ENCODE measurements at places on chromosomes 13 and 19.

DNA sequence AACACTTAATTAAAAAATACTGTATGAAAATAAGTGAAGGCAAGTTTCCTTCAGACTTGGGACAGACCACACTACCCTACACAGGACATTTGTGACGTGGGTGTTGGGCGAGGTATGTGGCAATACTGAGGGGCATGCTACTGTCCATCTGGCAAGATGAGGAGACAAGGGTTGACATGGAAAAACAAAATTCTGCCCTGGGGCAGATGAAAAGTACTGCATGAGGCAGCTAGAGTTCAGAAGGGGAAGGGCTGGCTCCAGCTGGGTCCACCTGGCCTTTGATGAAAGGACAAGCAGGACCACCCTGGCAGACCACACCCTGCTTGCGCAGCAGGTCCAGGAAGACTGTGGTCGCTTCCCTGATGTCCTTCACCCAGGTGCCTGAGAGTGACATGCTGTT lies 43.2 kb downstream of the LATS2 start:
- DNase-seq, result no peak

DNA sequence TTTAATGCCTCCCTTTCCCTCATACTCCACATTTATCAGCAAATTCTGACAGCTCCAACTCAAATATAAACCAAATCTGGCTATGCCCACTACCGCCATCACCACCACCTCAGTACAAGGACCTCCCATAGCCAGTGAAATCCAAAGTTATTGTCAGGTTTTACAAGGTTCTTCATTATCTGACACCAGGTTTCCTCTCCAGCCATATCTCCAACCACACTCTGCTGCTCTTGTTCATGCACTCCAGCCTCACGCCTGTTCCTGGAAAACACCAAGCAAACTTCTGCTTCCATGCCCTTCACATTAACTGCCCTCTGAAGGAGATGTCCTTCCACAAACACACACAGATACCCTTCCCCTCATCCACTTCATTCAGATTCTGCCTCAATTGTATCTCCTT lies 102.2 kb upstream of the MIR17HG start:
- no peak for DNase-seq

DNA sequence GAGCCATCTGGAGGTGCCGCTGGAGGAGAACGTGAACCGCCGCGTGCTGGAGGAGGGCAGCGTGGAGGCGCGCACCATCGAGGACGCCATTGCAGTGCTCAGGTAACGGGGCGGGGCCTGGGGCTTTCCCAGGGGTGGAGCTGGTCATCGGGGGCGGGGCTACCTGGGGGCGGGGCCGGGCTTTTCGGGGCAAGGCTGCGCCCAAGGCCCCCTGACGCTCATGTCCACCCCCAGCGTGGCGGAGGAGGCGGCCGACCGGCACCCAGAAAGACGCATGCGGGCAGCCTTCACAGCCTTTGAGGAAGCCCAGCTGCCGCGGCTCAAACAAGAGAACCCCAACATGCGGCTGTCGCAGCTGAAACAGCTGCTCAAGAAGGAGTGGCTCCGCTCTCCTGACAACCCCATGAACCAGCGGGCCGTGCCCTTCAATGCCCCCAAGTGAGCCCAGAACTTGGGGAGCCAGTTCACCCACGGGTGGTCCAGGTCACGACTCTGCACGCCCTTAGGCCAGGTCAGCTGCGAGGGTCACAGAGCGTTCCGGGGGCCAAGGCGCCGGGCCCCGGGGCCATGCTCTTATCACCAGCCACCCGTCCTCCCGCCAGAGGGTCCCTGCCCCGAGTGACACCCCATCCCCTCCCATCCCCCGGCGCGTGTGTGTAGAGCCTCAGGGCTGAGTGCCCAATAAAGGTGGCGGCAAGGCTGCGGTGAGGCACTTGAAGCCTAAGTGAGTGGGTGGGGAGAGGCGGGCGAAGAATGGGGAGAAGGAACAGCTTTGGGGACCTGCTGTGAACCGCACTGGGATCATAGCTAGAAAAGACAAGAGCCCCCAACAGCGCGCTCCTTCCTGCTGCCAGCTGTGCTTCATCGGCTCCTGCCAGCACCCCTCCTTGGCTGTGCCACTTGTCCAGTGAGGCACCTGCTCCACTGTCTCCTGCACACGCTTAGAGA lies 10.7 kb downstream of the CCDC124 start:
- DNase-seq, result no peak

- DNase-seq, result no peak
Measured at GRCh38 chr19:14821937-14822336, 13.0 kb downstream of the OR7A5 start.

GRCh38 chr19:48842789-48843162 lies 6.5 kb upstream of the HSD17B14 start:
- DNase-seq, result peak; percentile 15

GRCh38 chr19:5951338-5951861 lies 26.5 kb downstream of the RANBP3 start:
- peak; percentile 46 for DNase-seq

DNA sequence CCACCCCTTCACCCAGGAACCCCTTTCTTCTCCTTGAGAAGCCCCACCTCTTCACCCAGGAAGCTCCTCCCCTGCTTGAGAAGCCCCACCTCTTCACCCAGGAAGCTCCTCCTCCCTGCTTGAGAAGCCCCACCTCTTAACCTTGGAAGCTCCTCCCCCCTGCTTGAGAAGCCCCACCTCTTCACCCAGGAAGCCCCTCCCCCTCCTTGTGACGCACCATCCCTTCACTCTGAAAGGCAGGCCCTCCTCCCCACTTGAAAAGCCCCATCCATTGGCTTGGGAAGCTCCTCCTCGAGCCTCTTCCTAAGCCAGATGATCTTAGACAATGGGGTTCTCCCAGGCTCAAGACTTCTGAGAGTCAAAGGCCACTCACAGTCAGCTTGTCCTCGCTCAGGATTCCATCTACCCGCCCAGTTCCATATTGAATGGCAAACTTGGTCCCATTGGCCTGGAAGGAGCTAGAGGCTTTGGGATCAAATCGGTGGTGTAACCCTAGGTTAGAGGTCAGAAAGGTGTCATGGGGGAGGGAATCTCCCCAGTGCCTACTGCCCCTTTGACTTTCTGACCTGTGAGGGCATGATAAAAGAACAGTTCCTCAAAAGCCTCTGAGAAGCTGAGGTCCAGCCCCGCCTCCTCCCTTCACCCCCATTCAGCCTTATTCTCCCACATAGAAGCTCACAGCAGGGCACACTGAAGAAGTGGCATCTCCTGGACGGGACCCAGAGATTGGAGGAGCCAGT lies 4.0 kb downstream of the NAPSA start:
- DNase-seq, result no peak

- DNase-seq, result no peak
Measured at GRCh38 chr13:48866249-48866648, 109.5 kb upstream of the FNDC3A start.

- DNase-seq, result peak; percentile 99
Measured at GRCh38 chr13:71621174-71622124, 245.6 kb downstream of the DACH1 start.

DNA sequence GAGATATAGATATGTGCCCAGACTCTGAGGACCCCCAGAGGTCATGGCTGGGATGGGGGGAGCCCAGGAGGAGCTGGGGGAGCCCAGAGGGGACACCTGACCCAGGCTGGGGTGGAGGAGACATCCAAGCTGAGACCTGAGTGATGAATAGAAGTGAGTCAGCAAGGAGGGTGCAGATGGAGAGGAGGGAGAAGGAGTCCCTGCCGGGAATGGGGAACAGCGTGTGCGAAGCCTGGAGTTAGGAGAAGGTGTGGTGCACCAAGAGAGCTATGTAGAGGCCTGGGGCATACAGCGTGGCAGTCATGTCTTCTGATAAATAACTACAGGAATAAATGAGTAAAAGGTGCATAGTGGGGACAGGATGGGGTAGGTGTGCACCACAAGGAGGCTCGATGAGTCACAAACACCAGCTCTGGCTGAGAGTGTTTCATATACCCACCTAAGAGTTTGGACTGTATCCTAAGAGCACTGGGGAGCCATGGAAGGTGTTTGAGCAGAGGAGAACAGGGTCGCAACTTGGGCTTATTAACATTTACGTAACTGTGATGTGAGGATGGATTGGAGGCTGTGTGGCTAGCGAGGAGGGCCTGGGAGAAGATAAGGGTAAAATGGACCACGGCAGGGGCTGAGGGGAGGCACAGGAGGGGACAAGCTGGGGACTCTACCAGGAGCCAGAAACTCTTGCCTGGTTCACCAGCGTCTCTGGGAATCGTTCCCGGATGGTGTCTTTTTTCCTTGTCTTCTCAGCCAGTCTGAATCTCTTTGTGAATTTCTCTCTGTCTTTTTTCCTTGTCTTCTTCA lies 1.4 kb downstream of the CEACAM18 start:
- DNase-seq, result no peak

- no peak for DNase-seq
Measured at GRCh38 chr13:44739120-44739519, 163.0 kb upstream of the TSC22D1 start.

DNA sequence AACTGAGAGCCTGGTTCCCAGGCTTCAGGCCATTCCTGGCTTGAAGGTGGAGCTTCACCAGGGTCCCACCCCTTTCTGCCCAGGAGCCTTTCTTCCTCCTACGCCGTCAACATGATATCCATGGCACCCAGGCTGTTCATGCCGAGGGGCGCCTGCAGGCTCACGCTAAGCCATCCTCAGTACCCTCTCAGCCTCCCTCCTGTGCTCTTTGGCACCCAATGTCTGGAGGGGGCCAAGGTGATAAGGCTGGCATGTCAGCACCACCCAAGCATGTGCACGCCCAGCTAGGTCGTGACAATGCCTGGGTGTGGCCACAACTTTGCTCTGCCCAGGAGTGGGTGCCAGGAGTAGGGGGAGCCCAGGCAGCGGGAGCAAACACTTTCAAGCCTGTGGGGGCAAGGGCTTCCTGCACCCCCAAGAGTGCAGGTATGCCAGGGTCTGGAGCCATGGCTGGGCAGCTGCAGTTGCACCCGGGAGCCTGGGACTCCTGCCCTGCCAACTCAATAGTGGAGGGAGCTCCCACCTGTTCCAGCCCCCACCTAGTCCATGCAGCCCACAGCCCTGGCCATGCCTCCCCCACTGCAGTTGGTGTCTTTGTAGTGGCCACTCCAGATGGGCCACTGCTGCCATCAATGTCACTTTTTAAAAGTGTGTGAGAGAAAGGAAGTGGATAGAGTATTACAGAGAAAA lies 219.9 kb downstream of the MAB21L1 start:
- DNase-seq, result no peak

- no peak for DNase-seq
Measured at GRCh38 chr13:95608640-95609323, 35.7 kb downstream of the DZIP1 start.

DNA sequence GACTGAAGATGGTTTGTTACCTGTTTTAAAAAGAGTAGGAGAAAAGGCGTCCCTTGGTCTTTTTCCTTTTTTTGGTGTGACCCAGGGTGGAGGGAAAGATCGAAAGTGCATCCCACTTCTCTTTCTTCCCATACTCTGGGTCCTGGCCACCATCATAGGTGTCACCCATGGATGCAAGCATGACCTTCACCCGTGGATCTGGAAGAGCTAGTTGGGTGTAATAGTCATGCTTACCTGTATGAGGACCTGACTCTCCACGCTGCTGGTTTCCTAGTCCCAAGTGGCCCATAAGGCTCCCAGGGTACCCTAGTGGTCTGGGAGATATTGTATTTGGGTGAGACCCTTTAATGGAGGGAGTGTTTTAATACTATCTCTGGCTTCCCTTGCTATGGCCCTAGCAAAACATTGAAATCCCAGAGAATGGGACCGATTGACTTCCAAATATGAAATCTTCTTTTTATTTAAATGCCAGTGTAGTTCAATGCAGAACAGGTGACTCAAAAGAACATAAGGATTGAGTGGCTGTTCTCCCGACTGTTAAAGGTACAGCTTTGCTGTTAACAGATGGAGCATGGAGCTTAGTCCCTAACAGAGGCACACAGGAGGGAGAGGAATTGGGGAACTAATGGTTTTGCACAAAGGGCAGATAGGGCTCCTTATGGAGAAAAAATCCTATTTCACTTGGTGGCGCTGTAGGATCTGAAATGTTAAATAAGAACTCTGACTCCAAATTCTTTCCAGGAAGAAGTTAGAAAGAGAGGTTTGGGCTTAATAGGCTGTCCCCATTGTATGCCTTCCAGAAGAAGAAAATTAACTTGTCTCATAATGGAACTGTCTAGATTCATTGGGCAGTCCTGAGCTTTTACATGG lies 7.0 kb upstream of the ZNF550 start:
- no peak for DNase-seq

GRCh38 chr13:107461751-107462150 lies 753.6 kb downstream of the LIG4 start:
- DNase-seq, result peak; percentile 38

- no peak for DNase-seq
Measured at GRCh38 chr19:11921852-11922495, 2.9 kb upstream of the ZNF700 start.

GRCh38 chr13:40968416-40969000 lies 50.6 kb downstream of the ELF1 start:
- no peak for DNase-seq

- DNase-seq, result no peak
Measured at GRCh38 chr19:35318679-35319448, 10.1 kb upstream of the CD22 start.

DNA sequence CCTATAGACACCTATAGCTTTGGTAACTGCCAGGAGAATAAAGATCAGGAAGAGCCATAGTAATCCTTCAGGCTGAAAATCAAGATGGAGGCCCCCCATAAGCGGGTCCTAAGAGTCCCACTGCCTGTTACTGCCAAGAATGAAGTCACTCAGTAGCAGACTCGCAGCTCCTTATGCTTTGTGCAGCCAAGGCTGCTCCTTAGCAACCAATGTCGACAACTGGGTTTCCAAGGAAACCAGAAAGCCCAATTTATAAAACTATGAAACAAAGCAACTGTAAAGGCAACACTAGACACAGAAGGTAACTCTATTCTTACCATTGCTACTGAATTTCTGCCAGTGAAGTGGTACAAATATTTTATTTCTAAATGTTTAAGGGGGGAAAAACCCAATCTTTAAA lies 56.5 kb downstream of the DCLK1 start:
- no peak for DNase-seq

GRCh38 chr19:47766359-47766620 lies 12.2 kb upstream of the SELENOW start:
- no peak for DNase-seq

DNA sequence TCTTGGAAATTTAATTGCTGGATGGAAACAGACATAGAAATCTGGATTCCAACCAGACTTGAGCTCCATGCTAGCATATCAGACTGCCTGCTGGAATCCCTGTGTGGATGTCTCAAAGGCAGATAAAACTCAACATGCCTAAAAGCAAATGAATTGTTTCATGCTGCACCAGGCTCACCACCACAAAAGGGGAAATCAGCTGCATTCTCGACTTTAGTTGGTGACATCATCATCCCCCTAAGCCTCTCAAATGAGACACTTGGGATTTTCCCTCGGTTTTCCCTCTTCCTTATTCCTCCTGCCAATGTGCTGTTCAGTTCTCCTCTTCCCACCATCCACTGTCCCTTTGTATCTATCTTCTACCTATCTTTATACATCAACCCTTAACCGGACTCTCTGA lies 134.3 kb downstream of the ZDHHC20 start:
- DNase-seq, result no peak

GRCh38 chr19:55321466-55322137 lies 3.5 kb downstream of the TMEM150B start:
- DNase-seq, result no peak

- DNase-seq, result peak; percentile 39
Measured at GRCh38 chr13:25085125-25085742, 10.7 kb upstream of the PABPC3 start.

All from NCI-H1092 treated with DMSO at 0.1 percent for 48 hours (cell line).